ENCODE measurements at places on chromosomes 13 and 19.
A peak's percentile ranks its signal among the peaks of the same experiment; 100 is the strongest.

GRCh38 chr13:40186041-40186440, 480.4 kb downstream of the FOXO1 start:
- H3K36me3 ChIP-seq, result no peaks in the 10 kb centered on the region
- DNase-seq, result no peak
- H3K27ac ChIP-seq, result no peak overlapping the region
- no peaks in the 10 kb centered on the region for H3K4me1 ChIP-seq
- H3K27me3 ChIP-seq, result no peaks in the 10 kb centered on the region
- no peak overlapping the region for H3K4me3 ChIP-seq

- no peak for DNase-seq
- no peak overlapping the region for H3K4me3 ChIP-seq
- no peaks in the 10 kb centered on the region for H3K27me3 ChIP-seq
- no peak overlapping the region for H3K27ac ChIP-seq
- no peaks in the 10 kb centered on the region for H3K36me3 ChIP-seq
Measured at GRCh38 chr13:73572824-73573223, 514.0 kb downstream of the KLF5 start.

DNA sequence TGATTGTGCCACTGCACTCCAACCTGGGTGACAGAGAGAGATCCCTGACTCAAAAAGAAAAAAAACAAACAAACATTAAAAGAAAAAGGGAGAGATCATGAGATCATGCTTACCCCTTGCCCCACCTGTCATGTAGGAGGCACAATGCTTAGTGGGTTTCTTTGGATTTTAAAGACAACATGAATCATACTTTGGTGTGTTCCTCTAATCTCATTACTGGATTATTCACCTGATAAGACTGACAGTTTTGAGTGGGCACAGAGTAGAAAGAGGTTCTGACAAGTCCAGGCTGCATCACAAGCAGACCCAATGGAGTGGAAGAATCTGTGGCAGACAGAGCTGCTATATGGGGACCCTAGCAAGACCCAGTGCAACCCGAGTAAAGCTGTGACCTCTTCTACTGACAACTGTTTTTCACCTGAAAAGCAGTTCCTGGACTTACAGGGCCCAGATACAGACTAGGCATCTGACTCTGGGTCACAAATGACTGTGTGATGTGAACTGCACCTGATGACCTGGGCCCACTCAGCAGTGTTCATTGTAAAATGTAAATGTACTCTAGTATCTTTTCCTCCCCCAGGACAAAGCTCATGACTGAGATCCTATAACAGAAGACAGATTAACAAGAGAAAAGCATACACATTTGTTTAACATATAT, 28.9 kb upstream of the USP12 start:
- no peaks in the 10 kb centered on the region for H3K27me3 ChIP-seq
- no peaks in the 10 kb centered on the region for H3K36me3 ChIP-seq
- no peak overlapping the region for H3K27ac ChIP-seq
- no peak for DNase-seq
- H3K4me1 ChIP-seq, result no peaks in the 10 kb centered on the region
- H3K4me3 ChIP-seq, result no peak overlapping the region

DNA sequence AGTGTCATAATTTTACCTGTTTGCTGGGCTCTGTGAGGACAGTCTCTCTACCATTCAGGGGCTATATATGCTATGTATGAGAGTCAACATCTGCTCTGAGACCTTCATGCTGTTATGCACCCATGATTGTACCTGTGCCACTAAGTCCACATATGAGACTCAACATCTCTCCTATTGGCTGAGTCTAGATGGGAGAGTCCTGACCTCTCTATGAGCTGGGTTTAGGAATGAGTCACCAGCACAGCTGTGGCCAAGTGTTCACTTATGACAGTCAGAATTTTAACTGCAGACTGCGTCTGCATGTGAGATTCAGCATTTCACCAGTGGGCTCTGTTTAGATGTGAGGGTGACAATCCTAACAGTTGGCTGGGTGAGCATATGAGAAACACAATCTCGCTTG, 49.5 kb downstream of the ZNF729 start:
- H3K27ac ChIP-seq, result no peak overlapping the region
- no peak overlapping the region for H3K4me3 ChIP-seq
- no peaks in the 10 kb centered on the region for H3K27me3 ChIP-seq
- no peaks in the 10 kb centered on the region for H3K36me3 ChIP-seq
- DNase-seq, result no peak

DNA sequence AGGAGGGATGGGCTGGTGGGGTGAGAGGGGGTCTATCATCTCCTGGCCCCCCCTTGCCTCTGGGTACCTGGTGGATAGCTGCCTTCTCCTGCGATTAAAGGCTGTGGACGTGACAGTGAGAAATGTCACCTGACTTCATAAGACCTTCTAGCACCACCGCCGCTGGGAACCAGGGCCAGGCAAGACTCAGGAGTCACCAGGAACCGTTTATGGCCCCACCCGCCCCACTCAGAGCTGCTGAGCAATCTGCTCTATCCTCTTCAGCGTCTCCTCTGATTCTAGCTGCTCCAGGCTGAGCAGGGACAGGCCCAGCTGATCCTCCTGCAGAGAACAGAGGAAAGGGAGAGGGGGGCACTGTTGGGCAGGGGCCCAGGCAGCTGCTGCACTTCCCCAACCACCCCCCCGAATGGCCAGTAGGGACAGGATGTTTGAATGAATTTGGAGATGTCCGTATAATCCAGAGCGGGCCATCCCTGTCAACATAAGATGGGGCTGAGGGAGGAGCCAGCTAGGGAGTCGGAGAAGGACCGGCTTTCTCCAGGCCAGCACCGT, 10.9 kb downstream of the KLC3 start:
- H3K27ac ChIP-seq, result no peak overlapping the region
- H3K27me3 ChIP-seq, result peaks cover 13% of the 10 kb centered on the region
- no peaks in the 10 kb centered on the region for H3K36me3 ChIP-seq
- DNase-seq, result no peak

DNA sequence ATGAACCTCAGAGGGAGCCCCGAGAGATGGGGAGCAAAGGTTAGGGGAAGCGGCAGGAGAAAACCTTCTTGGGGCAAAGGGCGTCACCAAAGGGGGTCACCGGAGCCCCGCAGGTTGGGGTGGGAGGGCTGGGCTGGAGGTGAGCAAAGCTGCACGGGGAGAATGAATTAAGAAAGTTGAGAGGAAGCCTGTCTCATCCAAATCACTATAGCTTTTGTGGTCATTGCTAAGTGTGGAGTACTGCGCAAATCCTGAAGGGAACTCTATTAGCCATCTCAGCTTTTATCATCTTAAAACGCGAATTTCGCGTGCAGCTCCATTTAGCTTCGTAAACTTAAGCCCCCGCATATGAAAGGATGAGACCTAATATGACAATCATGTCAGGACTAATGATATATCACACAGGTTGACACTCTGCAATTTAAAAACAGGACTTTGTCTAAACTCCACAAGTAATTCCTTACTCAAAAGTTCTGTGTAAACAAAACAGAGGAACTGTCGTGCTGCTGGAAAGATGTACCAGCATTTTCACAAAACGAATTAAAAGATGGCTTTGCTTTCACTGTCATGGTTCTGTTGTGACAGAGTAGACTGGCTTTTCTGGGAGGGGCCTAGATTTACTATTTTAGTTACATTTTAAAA, 631 bp downstream of the LACC1 start:
- no peaks in the 10 kb centered on the region for H3K27me3 ChIP-seq
- no peak for DNase-seq
- H3K4me3 ChIP-seq, result no peak overlapping the region

DNA sequence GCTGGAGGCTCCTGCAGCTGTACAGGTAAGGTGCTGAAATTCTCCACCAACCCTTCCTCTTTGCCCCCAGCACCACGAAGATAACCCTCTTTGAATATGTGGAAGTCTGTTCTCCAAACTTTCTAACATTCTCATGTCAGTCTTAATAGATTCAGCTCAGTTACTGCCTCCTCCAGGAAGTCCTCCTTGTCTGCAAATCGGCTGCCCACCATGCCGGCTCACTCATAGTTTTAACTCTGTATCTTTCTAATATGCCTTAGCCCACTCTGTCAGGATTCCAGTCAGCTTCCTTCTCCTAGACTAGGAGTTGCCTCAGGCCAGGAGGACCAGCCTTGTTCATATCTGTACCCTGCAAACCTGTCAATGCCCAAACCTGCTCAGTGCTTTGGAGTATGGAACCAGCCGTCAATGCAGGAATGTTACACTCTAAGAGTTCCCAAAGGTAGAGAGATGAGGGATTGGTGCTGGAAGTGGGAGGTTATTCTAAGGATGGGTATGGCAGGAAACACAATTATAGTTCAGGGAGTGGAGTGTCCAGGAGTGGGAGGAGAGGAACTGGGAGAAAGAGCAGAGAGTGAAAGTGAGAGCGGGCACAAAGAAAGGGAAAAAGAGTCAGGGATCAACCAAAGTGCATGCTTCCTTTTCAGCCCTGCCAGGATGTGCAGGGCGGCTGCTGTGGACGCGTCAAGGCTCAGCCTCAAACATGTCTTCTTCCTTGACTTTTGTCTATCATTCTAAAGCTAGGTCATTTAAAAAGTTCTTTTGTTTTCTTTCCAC, 38.0 kb upstream of the ALOX5AP start:
- peaks cover 35% of the 10 kb centered on the region for H3K4me1 ChIP-seq
- no peaks in the 10 kb centered on the region for H3K36me3 ChIP-seq
- no peak for DNase-seq
- no peaks in the 10 kb centered on the region for H3K27me3 ChIP-seq
- no peak overlapping the region for H3K4me3 ChIP-seq
- H3K27ac ChIP-seq, result no peak overlapping the region

- no peak overlapping the region for H3K4me3 ChIP-seq
- DNase-seq, result no peak
- no peaks in the 10 kb centered on the region for H3K36me3 ChIP-seq
- peaks cover 34% of the 10 kb centered on the region for H3K4me1 ChIP-seq
- no peaks in the 10 kb centered on the region for H3K27me3 ChIP-seq
Measured at GRCh38 chr19:1858412-1859081, 4.8 kb downstream of the KLF16 start.

DNA sequence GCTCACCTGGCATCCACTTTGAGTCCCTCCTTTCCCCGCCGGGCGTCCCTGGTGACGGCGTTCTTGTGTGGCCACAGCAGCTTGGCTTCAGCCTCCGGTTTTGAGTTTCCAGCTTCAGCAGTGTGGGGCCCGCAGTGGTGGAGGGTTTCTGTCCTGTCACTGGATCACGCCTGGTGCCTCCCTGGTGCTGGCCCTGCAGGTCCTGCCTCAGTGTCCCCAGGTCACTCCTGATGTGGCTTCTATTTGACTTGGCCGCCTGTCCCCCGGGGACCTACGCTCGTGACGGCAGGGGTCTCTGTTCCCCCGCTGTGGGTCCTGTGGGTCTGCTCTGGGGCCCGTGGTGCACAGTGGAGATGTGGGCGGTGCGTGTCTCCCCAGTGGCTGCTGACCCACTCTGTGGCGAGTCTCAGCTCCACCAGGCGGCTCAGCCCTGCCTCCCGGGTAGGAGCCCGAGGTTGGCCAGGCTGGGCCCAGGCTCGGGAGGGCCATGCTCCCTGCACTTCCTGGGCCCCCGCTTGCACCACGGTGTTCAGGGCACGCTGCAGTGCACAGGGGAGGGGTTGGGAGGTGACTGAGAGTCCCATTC, 1.9 kb downstream of the ATP4B start:
- H3K4me1 ChIP-seq, result no peaks in the 10 kb centered on the region
- no peak overlapping the region for H3K27ac ChIP-seq
- H3K27me3 ChIP-seq, result no peaks in the 10 kb centered on the region

DNA sequence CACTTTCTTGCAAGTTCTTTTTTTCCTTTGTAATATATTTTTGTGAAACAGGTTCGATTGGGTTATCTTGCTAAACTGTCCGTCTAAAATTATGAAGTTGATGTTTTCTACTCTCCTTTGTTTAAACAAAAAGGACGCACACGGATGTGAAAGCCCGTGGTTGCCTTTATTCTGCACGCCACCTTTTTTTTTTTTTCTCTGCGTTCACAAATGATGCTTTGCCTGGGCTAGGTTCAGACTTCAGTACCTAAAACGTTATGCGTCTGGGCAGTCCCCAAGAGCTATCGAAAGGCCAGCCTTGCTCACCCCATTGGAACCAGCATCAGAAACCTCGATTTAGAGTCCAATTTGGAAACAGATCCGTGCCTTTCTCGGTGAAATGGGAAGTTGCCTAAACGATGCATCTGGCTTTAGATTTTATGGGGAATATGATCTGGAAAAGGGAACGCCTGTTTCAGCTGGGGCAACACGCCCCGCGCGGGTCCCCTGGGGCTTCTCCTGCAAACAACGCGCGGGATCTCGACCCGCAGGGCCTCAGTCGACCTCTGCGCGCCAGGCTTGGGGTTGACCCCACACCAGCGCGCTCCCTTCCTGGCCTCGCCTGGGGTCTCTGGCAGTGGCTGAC, 113.9 kb downstream of the KCNRG start:
- H3K27me3 ChIP-seq, result peaks cover 16% of the 10 kb centered on the region
- H3K4me1 ChIP-seq, result peaks cover 22% of the 10 kb centered on the region
- H3K36me3 ChIP-seq, result no peaks in the 10 kb centered on the region
- DNase-seq, result peak; percentile 60

DNA sequence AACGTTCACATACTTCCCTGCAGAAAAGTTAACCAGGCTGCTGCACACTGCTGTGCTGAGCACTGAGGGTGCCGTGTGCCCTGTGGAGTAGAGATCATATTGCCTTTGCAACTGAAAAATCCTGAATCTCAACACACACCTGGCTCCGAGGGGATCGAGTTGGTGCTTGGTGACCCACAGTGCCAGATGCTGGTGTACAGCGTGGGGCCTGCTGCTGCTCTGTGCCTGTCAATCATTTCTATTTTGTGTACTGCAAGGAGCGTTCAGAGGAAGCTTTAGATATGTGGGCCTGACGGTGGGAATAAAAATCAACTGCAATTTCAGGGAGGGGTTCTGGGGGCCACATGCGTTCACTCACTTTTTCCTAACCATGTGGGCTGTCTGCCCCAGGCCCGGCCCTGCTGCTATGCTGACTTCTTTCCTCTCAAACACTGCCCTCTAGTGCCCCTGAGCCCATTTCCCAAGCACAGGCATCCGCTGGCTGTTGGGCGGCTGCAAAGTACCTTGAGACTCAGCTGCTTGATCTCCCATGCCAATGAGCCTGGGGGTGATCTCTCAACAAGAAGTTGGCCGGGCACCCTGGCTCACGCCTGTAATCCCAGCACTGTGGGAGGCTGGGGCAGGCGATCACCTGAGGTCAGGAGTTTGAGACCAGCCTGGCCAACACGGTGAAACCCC, 9.7 kb upstream of the LENG8 start:
- no peak for DNase-seq
- H3K27me3 ChIP-seq, result no peaks in the 10 kb centered on the region
- no peak overlapping the region for H3K4me3 ChIP-seq
- H3K4me1 ChIP-seq, result no peaks in the 10 kb centered on the region

DNA sequence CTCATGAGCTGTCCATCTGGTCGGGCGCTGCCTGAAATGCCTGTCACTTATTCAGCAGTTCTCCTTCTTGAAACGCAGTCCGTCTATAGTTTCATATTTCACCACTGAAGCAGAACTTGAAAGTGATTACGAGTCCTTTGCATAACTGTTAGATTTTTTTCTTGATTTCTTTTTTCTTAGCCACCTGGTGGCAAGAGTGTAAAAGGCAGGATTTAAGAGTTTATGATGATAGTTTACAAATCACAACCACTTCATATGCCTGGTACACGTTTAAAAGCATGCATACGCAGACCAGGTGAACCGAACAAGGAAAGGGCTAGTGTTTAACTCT, 45.8 kb downstream of the GGACT start:
- no peak overlapping the region for H3K4me3 ChIP-seq
- peak; percentile 92 for DNase-seq
- H3K27ac ChIP-seq, result peak overlapping the region; percentile 19
- peaks cover 23% of the 10 kb centered on the region for H3K4me1 ChIP-seq
- 0 out of 2 replicates have a peak, but pooled peaks cover 9% of the 10 kb centered on the region for H3K27me3 ChIP-seq
